PC-3 (cell line): ENCODE measurements at places on chromosomes 13 and 19. TPM values are rescaled to one million over a fixed set of nuclear protein-coding genes. Genes with fewer than 3 reads are reported as not detected.

DNA sequence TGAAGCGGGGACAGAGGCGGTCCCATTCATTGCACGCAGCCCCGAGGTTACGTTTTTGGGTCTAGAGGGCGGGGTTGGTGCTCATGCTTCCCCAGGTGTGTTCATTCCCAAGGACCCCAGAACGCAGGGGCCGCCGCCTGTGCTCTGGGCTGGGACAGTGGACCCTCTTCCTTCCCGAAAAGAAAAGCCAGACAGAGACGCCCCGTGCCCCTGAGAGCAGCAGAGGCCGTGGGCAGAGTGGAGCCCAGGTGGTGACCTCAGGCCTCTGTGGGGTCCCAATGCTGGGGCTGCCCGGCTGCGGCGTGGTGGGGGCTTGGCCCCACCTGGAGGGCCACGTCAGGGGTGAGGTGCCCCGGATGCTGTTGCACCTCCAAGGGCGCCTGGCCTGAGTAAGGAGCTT, 15.4 kb downstream of the SGTA start:
- no peaks in the 10 kb centered on the region; the same call in 1 of the 2 replicates for H3K36me3 ChIP-seq
- no peak for DNase-seq
- no peak overlapping the region for H3K27ac ChIP-seq
- no peaks in the 10 kb centered on the region for H3K27me3 ChIP-seq
- no peak overlapping the region for H3K4me3 ChIP-seq
- H3K4me1 ChIP-seq: no peaks in the 10 kb centered on the region

GRCh38 chr13:40371531-40372125, 294.8 kb downstream of the FOXO1 start:
- no peaks in the 10 kb centered on the region for H3K36me3 ChIP-seq
- no peaks in the 10 kb centered on the region for H3K27me3 ChIP-seq
- no peak overlapping the region for H3K4me3 ChIP-seq

DNA sequence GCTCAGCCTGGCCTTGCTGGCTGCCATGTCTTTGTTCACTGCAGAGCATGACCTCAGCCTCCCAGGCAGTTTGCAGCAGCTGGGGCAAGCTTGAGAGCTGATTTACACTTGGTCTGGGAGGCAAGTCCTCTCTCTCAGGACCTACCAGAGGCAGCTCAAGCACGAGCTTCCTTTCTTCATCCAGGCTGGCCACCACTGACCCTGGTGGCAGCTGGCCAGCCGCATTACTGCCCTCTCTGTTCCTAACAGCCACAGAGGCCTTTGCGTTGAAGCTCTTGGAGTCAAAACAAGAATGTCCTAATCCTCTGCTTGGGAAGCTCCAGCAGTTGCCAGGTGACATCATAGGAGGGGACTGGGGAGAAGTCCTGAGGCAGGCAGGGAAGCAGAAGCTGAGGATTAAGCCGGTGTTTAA, 85.7 kb downstream of the NUFIP1 start:
- no peak overlapping the region for H3K27ac ChIP-seq
- no peaks in the 10 kb centered on the region for H3K27me3 ChIP-seq
- H3K36me3 ChIP-seq: no peaks in the 10 kb centered on the region

Gene THSD8
- not detected in 2 replicates for total RNA-seq

DNA sequence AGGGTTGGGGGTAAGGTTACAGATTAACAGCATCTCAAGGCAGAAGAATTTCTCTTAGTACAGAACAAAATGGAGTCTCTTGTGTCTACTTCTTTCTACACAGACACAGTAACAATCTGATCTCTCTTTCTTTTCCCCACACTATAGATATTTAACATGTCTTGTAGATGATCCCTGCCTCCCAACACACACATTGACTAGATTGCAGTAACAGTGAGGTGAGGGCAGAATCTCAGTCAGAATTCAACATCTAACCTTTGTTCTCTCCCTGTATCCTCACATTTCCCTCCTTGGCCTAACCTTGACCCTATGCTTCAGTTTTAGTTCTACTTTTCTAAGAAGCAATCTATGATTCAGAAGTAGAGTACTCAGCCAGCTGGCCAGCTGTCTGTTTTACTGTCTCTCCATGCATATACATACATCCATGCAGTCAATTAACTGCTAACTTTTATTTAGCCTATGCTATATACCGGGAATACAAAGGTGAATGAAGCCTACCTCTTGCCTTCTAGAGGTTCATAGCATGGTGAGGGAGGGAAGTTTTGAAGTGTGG, 18.1 kb downstream of the DNAJC15 start:
- H3K27me3 ChIP-seq: no peaks in the 10 kb centered on the region
- no peaks in the 10 kb centered on the region for H3K36me3 ChIP-seq
- no peak for DNase-seq
- H3K4me1 ChIP-seq: peaks cover 13% of the 10 kb centered on the region

- peak; percentile 21 for DNase-seq
- H3K27ac ChIP-seq: no peak overlapping the region
- no peaks in the 10 kb centered on the region for H3K27me3 ChIP-seq
- no peaks in the 10 kb centered on the region for H3K4me1 ChIP-seq
- H3K4me3 ChIP-seq: no peak overlapping the region
Measured at GRCh38 chr13:96460609-96461008, 370.7 kb downstream of the HS6ST3 start.

Gene PPP5C
- 79.9 and 93.4 TPM in 2 replicates for total RNA-seq

DNA sequence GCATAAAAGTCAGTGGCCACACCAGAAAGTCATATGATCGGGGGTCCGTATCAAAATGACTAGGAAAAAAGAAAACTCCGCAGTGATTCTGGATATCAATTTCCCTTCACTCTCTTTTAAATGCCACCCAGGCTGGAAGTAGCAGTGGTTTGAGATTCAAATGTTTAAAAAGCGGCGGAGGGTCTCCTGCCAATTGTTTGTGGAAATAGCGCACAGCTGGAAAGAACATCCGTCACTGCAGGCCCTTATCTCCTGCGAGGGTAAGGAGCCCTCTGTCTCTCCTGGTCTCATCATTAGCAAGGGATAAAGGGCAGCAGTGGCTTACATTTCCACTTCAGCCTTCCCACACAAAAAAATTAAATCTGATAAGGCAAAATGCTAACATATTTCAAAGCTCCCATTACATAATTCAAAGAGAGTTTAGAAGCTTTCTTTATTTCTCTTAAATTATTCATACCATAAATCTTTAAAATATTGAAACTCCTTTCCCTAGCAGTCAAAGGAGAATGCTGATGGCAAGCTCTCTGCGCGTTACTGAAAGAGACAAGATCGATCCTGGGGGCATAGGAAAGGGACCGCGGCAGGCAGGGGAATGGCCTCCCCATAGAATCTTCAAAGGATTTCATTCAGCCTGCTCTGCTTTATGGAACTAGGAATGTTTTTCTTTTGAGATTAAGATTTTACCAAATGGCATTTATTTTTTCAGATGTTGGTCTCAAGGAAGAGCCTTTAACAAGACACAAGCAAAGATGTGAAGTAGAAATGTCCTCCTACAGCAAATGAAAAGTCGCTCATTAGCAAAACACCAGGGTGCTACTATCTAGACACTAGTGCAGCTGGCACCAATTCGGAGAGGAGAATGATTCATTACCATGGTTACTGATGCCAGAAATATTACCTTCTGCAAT, 35.0 kb downstream of the AMER2 start:
- peaks cover 59% of the 10 kb centered on the region for H3K27me3 ChIP-seq
- no peaks in the 10 kb centered on the region for H3K36me3 ChIP-seq
- H3K27ac ChIP-seq: no peak overlapping the region

Gene ITM2B
- 74.6 and 105 TPM in 2 replicates for total RNA-seq

- no peak overlapping the region for H3K27ac ChIP-seq
- no peaks in the 10 kb centered on the region for H3K27me3 ChIP-seq
- H3K4me3 ChIP-seq: peak overlapping the region; percentile 83
- peaks cover 20% of the 10 kb centered on the region for H3K4me1 ChIP-seq
- peaks cover 9% of the 10 kb centered on the region; the same call in 1 of the 2 replicates for H3K36me3 ChIP-seq
- no peak for DNase-seq
Measured at GRCh38 chr19:14135355-14135754, 1.0 kb downstream of the ASF1B start.

DNA sequence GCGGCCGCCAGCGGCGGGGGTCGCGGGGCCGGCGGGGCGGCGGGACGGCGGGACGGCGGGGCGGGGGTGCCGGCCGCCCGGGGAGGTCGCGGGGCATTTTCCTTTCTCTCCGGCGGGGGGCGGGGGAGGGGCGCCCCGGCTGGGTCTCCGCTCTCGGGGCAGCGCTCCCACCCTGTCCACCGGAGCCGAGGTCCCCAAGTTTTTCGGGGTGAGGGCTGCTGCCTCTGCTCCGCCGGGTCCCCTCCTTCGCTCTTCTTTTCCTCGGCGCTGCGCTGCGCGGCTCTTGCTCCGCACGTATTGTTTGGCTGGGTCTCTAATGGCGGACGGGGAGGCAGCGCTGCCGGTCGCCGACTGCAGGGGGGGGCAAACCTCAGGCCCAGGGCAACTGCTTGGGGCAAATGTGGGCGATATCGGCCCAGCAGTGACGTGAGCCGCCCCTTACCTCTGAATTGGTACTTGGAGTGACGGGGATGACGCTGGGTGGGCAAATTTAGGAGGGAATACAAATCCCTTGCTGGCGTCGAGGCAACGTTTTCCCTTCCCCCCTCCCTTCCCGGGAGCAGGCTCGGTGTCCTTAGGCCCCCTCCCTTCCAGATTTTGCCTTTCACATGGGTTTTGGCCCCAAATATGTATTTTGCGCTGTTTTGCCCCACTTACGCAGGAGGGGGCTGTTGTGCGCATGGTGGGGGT, 759 bp downstream of the ZMYM2 start:
- H3K4me1 ChIP-seq: peaks cover 31% of the 10 kb centered on the region
- peak; percentile 27 for DNase-seq
- H3K36me3 ChIP-seq: peaks cover 26% of the 10 kb centered on the region
- H3K27me3 ChIP-seq: no peaks in the 10 kb centered on the region
- peak overlapping the region; percentile 37 for H3K27ac ChIP-seq

DNA sequence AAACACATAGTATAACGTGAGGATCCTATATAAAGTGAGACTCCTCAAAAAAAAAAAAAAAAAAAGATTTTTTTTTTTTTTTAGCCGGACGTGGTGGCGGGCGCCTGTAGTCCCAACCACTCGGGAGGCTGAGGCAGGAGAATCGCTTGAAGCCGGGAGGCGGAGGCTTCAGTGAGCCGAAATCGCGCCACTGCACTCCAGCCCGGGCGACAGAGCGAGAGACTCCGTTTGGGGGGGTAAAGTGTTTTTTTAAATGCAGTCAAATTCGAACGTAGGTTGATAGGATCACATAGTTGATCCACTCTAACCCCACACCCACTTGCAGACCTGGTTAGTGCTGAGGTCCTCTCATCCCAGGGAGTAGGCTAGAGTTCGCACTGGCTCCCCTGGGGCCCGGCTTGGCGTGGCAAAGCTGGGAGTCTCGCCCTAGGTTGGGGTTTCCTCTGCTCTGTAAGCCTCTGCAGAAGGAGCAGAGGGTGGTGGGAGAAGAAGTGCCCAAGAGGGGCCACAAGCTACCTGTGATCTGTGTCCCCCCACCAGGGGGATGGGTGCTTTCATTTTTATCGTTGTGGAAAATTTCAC, 6.5 kb downstream of the RNF225 start:
- no peak overlapping the region for H3K27ac ChIP-seq
- DNase-seq: no peak
- peak overlapping the region; percentile 84 for H3K4me3 ChIP-seq
- H3K4me1 ChIP-seq: peaks cover 15% of the 10 kb centered on the region

GRCh38 chr19:35845215-35846037, 6.9 kb downstream of the NPHS1 start:
- peak overlapping the region; percentile 52 for H3K4me3 ChIP-seq
- no peaks in the 10 kb centered on the region for H3K36me3 ChIP-seq
- peak; percentile 11 for DNase-seq
- H3K4me1 ChIP-seq: no peaks in the 10 kb centered on the region

DNA sequence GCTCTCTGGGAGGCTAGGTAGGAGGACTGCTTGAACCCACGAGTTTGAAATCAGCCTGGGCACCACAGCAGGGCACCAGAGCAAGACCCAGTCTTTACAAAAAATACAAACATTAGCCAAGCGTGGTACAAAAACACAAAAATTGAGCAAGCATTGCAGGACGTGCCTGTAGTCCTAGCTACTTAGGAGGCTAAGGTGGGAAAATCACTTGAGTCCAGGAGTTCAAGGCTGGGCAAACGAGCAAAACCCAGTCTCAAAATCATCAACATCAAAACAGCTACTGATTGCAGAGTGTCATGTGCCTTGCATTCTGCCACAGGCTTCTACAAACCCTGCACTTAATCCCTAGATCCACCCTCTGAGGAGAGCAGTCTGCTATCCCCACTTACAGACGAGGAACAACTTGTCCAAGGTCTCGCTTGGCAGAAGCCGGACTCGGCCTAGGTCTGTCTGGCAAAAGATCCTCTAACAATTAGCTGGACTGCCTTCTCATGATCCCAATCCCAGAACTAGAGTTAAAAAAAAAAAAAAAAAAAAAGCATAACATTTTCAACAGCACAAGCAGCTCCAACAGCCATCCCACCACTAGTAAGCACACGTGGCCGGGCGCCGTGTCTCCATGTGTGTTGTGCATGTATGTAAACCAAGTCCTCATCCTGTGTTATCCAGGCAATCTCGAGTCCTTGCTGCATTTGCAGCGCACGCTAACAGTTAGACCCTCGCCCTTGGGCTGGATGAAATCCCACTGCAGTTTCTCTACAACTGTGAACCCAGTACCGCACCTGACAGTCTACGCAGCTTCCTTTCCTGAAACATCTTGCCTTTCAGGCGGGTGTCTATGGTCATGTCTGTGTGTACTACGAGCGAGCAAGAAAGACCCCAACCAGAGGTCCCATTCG, 2.0 kb downstream of the PPP6R1 start:
- H3K27ac ChIP-seq: peak overlapping the region; percentile 95
- peak overlapping the region; percentile 95 for H3K4me3 ChIP-seq
- H3K27me3 ChIP-seq: no peaks in the 10 kb centered on the region
- peaks cover 56% of the 10 kb centered on the region for H3K4me1 ChIP-seq

DNA sequence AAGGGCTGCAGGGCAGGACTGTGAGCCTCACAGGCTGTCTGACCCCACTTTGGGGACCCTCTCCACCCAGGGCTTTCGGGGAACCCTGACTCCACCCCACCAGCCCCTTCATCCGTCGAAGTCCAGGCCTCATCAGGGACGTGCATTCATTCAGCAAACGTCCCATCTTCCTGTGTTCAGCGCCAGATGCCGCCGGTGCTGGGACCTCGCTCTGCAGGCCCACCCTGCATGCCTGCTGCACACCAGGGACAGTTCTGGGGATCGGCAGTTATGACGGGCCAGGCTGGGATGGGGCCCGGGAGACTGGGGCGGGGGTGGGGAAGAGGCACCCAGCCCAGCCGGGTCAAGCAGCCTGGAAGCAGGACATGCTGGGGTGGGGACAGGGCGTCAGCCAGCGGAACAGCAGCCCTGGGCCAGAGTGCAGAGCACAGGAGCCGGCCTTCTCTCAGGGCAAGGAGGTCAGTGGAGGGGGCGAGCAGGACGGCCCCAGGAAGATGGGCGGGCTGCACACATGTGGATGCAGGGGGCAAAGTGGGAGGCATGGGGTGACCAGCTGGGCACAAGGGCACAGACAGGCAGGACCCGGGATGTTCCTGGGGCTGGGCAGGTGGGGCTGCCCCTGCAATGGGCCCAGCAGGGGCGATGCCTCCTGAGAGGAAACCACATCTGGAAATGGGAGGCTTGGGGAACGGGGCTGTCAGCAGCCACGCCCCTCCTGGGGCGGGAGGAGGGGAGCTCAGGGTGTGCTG, 5.1 kb downstream of the GAMT start:
- H3K4me3 ChIP-seq: no peak overlapping the region
- no peaks in the 10 kb centered on the region for H3K4me1 ChIP-seq
- no peak for DNase-seq
- H3K27ac ChIP-seq: no peak overlapping the region
- no peaks in the 10 kb centered on the region for H3K36me3 ChIP-seq
